CMK (cell line): ENCODE measurements at places on chromosomes 3 and 15.

- no peak for DNase-seq
These were observed 429.8 kb downstream of the FOXP1 start for GRCh38 chr3:71153713-71154112.

DNA sequence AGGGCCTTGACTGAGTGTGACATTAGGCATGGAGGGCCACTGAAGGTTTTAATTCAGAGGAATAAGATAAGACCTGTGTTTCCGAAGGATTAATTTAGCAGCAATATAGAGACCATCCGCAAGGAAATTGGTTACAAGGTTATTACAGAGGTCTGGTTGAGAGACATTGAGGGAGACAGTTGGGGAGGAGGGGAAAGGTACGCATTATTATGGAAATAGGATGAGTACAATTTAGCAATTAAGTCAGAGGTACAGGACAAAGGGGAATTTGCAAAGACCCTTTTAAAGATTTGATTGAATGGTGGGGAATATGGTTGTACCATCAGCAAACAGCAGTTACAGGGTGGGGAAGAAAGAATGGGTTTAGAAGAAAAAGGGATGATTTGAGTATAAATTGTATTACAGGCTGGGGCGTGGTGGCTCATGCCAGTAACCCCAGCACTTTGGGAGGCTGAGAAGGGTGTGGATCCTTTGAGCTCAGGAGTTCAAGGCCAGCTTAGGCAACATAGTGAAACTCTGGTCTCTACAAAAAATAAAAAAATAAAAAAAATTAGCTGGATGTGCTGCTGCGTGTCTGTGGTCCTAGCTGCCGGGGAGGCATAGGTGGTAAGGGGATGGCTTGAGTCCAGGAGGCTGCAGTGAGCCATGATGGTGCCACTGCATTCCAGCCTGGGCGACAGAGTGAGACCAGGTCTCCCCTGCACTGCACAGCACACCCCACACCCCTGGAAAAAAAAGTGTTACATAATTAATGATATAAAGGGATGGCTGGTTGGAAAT, 11.3 kb downstream of the ARL8B start:
- no peak for DNase-seq

DNA sequence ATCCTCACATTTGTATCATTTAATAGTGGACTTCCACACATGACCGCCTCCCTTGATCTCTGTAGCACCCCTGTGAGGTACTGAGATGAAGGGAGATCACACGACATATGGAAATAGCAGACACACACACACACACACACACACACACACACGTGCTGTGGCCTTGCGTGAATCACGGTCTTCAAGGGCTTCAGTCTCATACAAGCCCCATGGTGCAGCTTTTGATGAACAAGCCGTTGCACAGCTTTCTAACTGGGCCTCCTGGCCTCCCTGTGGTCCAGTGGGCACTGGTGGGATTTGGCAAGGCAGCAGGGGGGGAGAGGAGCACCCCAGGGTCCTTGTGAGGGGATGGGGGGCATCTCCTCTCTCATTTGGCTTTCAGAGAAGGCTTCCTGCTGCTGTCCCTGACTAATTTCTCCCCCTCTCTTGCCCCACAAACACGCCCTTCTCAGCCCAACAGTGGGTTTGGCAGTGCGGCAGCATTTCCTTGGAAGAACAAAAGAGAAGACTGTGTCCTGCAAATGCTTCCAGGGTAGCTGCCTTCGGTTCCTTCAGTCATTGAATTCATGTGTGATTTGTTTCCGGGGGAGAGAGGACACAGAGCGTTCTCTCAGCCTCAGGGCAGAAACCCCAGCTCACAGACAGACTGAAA, 98.7 kb downstream of the SMAD6 start:
- no peak for DNase-seq

DNA sequence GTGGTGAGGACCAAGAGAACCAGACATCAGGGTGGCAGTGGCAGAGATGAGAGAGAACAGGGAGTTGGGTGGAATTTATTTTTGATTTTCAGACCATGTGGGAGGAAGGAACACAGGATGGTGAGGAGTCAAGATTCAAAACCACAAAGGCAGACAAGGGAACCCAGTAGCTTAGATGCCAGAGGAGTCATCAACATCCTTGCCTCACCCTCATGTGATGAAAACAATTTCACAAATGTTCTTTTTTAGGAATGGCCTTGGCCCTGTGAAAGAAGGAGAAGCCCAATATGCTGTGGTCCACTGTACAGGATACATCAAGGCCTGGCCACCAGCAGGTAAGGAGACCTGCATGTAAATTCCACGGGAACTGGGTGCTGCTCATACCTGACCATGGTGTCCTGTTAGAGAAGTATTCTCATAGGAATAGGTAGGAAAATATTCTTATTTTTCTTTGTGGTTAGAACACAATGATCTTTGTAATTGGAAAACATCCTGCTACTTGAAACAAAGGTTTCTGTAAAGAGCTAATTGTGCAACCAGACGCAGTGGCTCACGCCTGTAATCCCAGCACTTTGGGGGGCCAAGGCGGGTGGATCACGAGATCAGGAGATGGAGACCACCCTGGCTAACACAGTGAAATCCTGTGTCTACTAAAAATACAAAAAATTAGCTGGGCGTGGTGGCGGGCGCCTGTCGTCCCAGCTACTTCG, 110.0 kb downstream of the ARNT2 start:
- DNase-seq: no peak

DNA sequence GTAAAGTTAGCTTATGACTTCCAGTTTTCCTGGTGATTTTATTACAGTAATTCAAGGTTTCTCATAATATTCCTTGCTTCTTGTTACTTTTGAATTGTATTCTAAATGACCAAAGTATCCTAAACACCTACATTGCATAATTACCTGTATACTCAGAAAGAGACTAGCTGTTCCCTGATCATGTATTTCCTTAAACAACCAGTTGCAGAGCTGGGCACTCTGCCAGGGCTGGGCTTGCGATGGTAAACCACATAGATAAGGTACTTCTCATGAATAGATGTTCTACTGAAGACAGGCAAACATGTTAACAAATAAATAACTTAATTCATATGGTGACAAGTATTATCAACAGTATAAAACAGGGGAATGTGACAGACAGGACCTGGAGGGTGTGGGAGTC, 142.3 kb upstream of the WNT5A start:
- DNase-seq: no peak

- no peak for DNase-seq
These were observed 23.7 kb downstream of the KCNAB1 start for GRCh38 chr3:156144060-156144459.

GRCh38 chr3:171974986-171975837, 64.2 kb upstream of the FNDC3B start:
- DNase-seq: peak; percentile 52

DNA sequence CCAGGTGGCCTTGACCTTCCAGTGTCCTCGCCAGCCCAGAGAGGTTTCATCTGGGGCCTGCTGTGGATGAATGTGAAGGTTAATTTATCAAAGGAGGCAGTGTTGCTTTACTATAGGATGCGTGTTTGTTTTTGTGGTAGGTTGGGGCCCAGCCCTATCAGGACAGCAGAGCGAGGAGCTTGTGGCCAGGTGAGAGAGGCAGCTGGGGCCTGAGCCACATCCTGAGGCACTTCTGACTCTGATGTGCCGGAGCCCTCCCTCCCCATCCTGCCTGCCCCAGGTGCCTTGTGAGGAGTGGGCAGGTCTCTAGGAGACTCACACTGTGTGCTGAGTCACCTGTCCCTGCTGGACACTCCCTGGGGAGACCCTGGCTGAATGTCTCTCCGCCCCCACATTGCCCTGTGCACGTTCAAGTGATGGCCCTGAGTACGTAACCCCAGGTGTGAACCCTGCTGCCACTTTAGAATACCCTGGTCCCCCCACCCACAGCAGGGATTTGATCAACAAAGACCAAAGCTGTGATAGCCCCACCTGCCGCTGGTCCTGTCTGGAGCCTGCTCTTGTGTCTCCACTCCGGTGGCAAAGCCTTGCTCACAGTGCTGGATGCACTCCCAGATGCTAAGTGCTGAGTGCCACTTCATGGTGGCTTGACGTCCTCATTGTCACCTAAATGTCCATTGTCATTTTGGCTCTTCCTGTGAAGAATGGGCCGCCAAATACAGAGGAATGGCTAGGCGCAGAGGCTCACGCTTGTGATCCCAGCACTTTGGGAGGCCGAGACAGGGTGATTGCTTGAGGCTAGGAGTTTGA, 16.0 kb downstream of the FBLN2 start:
- DNase-seq: no peak

DNA sequence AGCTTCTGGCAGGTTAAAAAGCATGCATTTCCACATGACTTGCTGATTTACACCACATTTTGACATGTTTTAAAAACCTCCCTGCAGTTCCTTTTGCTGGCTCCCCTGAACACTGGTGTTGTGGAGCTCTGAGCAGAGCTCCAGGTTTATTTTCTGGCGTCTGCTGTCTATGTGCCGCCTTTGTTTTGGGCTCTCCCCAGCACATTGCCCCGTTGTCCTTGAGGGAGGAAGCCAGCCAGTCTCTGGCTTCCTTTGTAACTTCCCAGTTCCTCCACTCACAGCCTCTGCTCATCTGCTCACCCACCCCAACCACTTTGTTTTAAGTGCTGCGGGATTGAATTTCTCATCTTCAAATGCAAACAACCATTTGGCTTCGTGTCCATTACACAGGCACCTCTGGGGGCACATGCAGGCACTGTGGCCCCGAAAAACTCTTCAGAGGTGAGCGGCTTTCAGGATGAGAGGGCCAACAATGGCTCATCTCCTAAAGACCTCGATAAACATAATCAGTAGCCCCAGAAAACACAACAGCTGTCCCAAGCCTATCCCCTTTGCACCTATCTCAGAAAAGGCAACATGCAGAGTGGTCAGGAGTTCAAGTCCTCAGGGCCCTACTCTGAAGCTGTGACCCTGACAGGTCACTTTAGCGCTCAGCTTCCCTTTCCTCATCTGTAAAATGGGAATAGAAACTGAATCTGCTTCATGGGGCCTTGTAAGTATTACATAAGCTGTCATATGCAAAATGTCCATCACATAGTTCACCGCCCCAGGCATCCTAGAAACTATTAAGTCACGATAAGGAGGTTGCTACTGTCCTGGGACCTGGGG, 1.3 kb upstream of the MEF2A start:
- DNase-seq: no peak

GRCh38 chr3:69490235-69490634, 104.3 kb upstream of the FRMD4B start:
- DNase-seq: no peak

- no peak for DNase-seq
These were observed 277.7 kb upstream of the ZNF717 start for GRCh38 chr3:76063019-76063418.

- DNase-seq: no peak
These were observed 55.2 kb downstream of the CAPN7 start for GRCh38 chr3:15261274-15261673.

- DNase-seq: no peak
These were observed 486.0 kb upstream of the CFAP20DC start for GRCh38 chr3:59535791-59536221.

DNA sequence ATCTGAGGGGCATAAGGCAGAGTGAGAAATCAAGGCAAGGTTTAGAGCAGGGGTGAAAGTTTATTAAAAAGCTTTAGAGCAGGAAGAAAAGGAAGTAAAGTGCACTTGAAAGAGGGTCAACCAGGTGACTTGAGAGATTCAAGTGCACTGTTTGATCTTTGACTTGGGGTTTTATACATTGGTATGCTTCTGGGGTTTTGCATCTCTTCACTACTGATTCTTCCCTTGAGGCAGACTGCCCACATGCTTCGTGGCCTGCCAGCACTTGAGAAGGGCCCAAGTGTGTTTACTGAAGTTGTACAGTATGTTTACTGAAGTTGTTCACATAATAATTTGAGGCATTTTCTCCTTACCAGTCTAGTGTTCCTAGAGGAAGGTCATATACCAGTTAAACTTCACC, 367.0 kb upstream of the UBE2E2 start:
- no peak for DNase-seq

DNA sequence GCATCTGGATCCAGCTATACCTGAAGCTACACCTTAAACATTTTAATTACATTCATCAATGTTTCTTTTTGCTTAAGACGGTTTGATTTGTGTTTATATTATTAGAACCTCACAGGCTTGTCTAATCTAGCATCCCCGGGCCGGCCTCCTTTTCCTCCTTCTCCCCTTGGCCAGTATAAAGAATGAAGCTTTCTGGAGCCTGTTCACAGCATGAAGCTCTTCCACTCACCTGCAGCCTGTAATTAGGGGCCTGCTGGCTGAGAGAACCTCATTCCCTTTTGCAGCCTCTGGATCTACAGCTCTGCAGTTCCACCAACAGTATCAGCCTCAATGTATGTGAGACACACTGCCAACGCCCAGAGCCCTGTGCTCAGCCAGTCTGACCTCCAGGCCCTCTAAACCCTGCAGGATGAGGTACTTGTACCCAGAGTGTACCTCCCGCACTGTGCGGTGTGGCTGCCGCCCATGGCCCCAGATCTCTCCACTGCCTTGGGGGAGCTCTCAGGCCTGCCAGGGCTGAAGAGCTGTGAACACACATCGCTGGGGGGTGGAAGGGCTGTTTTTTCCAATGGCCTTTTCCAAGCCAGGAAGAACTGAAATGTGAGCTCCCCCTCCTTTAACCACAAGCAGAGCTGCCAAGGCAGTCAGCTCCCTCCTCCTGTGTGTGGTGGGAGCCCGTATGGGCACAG, 114.7 kb upstream of the ALDH1A3 start:
- DNase-seq: no peak

DNA sequence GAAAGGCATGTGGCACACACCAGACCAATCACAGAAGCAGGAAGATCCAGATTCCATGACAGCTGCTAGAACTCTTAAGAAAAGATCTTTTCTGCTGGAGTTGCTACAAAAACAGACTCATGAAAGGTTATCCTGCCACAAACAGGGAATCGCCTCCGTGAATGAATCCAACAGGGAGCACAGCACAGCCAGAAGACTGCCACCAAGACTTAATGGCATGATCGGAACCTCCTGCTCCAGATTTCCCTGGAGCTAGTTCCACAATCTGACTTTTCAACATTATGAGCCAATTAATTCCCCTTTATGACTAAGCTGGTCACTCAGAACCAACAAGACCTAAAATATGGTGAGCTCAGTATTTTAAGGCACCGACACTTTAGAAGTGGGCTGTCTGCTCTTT, 232.5 kb downstream of the FOXP1 start:
- DNase-seq: no peak

GRCh38 chr15:81194723-81195122, 2.0 kb upstream of the IL16 start:
- no peak for DNase-seq

GRCh38 chr15:49134683-49135341, 20.6 kb downstream of the COPS2 start:
- no peak for DNase-seq

DNA sequence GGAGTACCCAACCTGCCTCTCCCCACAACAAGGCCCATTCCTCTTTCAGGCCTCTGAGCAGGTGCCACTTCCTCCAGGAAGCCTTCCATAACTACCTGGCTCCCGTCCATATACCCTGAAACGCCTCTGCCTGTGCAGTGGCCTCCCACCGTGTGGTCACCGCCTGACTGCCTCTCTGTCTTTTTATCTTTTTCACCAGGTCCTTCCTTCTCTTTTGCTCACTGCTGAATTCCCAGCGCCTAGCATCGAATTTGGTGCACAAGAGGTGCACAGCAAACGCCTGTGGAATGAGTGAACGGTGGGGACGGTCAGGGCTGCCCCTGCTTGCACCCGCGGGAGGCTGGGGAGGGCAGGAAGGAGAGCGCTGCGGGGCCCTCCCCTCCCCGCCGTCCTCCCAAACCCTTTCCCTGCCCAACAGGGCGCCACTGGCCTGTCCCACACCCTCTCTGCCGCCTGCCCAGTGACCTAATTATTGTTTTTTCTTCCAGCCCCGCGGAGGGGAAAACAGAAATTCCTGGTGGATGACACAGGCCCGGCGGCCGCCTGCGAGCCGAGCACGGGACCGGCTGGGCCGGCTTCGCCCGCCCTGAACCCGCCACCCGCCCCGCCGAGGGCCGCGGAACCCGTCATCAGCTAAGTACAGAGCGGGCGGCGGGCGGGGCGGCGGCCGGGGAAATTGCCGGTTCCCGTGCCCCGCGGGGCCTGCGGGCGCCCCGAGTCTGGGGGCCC, 140.1 kb downstream of the SMAD6 start:
- no peak for DNase-seq
